Stimulated activated CD4-positive, alpha-beta T cell treated with anti-CD3 and anti-CD28 coated beads, Interleukin-4, amount 100 ng/mL, for 48 hours (primary cell): ENCODE measurements at places on chromosomes 5 and 9.

- DNase-seq = no peak
Measured at GRCh38 chr9:121748727-121749423, 97.4 kb downstream of the DAB2IP start.

GRCh38 chr5:1842004-1842819 is 40.5 kb downstream of the IRX4 start:
- DNase-seq = no peak

DNA sequence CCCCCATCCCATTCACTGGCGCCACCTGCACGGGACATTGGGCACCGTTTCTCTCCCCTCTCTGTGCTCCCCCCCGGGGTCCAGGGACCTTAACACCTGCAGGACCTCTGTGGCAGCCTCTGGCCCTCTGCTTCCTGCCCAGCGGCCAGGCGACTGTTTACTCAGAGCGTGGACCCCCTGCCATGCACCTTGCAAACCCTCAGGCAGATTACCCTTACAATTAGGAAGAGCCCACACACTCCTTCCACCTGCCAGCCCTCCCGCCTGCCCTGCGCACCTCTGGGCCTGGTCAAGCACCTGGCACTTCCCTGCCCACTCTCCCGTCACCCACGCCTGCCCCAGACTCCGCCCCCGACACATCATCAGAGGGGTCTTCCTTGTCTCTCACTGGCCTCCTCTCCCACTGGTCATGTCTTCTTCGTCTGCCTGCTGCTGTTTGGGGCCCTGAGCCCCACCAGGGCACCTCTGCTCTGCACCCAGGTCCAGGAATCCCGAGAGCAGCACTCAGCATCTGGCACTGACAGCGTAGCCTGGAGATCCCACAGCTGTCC is 281.3 kb upstream of the IRX4 start:
- no peak for DNase-seq

GRCh38 chr5:150178262-150178661 is 11.6 kb upstream of the SLC6A7 start:
- DNase-seq = no peak

DNA sequence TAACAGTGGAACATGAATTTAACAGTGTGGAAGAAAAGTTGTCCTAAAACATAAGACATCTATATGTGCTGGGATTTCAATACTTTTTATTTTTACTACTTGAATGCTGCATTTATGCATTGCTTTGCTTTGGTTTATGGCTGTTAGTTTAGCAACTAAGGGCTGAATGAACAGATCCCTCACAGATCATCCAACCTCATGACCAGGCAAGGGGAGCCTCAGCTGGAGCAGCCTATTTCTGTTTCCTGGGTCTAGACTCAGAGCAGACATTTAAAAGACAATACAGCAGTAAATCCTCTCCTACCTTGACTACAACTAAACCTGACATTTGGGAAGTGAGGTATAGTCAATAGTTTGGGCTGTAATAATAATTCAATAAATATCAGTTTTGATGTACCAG is 163.3 kb downstream of the AUH start:
- no peak for DNase-seq

DNA sequence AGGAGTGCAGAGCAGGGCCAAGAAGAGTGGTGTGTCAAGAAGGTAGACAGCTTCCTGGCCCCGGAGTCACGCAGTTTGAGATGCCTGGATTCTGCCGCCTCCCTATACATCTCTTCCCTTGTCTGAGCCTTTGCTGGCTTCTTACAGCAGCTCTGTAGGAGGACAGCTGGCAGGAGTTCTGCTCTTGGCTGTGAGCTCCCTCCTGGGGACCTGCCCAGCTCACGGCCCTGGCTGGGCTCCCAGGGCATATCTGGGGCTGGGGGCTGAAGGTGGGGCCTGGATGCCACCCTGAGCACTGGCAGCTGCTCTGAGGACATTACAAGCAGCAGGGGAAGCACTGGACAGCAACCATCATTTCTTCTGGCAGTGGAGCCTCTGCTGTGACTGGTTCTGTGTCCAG is 786 bp upstream of the TSSK1B start:
- no peak for DNase-seq

DNA sequence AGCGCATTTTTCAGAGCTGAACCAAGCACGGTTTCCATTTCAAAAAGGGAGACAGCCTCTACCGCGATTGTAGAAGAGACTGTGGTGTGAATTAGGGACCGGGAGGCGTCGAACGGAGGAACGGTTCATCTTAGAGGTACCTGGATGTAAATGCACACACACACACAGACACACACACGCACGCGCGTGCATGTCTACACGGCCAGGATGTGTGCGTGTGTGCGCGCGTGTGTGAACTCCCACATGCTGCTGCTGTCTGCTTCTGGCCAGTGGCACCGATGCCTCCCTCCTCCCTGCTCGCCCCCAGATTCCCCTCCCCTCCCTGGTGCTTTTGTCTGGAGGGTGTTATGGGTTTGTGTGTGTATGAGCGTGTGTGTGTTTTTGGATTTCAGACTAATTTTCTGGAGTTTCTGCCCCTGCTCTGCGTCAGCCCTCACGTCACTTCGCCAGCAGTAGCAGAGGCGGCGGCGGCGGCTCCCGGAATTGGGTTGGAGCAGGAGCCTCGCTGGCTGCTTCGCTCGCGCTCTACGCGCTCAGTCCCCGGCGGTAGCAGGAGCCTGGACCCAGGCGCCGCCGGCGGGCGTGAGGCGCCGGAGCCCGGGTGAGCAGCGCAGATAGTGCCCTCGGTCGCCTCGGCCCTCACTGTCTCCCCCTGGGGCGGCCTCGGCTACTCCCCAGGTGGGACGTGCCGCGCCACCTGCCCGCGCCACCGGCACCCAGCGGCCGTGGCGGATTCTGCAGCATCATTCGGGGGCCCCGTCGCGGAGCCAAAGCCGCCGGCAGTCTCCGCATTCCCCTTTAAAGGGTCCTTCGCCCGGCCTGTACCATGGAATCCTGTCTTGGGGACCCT is at the start of gene NTRK2:
NTRK2 (plus strand) TSS at position 442 of the 850 bp plus-strand sequence. CDS start 1,020 bp downstream, outside the sequence.
- DNase-seq = no peak

DNA sequence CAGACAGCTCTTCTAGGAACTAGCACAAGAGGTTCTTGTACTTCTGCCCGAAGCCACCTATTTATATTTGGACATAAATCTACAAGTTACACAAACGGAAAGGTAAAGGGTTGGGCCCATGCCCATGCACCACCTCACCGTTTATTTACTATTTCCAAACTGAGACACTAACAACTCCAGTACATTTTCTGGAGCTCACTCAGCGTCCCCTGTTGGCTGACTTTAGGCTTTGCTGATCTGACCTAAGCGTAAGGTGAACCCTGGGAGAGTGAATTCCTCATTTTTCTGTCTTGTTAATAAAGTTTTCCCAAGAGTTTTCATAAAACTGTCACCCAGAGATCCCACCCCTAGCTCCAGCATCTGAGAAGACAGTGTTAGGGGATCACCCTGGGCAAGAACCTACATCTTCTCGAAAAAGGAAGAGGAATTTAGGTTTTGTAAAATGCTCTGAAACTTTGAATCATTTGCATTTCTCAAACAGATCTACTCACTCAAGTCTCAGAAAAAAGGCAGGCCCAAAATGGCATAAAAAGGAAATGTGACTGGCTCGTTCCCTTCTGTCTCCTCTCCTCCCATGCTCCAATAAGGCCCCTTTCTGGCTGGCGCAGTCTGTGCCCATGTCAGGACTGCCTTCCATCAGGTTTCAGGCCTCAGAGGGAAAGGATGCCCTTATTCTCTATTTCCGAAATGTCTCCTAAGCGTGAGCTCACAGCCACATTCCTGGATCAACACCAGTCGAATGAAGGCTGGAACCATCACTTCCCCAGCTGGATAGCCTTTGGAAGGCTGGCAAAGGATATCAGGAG is 201.3 kb downstream of the FANCC start:
- DNase-seq = no peak

- DNase-seq = no peak
Measured at GRCh38 chr5:40431734-40432133, 248.0 kb upstream of the PTGER4 start.

DNA sequence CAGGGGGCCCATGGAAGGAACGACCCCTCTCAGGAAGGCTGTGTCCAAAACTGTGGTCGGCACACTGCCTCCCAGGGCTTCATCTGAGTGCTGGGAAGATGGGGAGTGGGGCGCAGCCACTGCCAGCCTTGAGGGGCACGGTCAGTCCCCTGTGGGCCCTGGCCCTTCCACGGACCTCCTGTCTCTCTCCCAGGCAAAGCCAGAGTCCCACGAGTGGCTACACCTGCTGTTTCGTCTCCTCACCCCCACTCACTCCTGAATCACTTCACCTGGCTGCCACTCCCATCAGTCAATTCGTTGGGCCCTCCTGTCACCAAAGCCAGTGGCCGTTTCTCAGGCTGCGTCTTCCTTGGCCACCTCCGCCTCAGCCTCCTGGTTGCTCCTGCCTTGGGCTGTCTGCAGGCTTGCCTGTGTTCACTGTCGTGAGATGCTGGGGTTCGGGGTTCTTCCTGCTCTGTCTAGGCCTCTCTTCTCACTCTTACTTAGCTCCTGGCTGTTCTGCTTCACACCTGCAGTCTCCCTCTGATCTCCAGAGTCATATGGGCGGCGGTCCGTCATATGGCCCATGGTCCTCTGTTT is 58.8 kb upstream of the RNF130 start:
- no peak for DNase-seq
